ENCODE measurements at places on chromosomes 6 and 20.

- DNase-seq, result no peak
Measured at GRCh38 chr6:97405818-97406409, 122.9 kb upstream of the MMS22L start.

DNA sequence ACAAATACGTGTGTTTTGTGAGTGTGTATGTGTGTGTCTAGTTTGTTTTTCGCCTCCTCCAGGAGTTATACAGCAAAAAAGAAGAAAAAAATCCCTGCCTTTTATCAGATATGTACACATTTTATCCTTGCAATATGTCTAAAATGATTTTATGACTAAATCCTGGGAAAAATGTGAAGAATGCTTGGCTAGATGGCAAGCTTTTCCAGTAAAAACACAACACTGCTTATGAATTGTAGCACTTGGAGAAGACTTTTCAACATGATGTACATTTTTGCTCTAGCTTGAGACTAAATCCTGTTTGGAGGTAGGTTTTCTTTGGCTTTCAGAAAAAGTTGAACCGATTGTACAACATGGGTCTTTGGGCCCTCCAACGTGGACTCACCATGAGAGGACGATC lies 160.2 kb downstream of the GMPR start:
- no peak for DNase-seq

DNA sequence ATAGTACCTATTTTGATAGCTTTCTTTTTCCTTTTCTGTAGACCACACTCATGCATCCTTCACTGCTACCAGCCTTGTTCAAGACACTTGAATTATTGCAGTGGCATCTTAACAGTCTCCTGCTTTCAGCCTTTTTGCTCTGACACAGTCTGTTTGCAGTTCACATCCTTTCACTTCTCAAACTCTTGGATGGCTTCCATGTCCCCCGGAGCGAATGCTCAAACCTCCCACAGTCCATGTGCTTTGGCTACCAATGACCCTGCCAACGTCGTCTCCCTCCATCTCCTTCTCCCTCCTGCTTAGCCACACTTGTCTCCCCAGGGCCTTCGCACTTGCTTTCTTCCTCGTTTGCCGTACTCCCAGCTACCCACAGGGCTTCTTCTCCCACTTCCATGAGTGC lies 270.0 kb upstream of the ZFP64 start:
- DNase-seq, result no peak

- DNase-seq, result no peak
Measured at GRCh38 chr20:38932457-38933120, 6.4 kb downstream of the FAM83D start.

- DNase-seq, result no peak
Measured at GRCh38 chr6:106648651-106649308, 19.4 kb downstream of the QRSL1 start.

- no peak for DNase-seq
Measured at GRCh38 chr6:146739696-146740095, 140.9 kb downstream of the ADGB start.

DNA sequence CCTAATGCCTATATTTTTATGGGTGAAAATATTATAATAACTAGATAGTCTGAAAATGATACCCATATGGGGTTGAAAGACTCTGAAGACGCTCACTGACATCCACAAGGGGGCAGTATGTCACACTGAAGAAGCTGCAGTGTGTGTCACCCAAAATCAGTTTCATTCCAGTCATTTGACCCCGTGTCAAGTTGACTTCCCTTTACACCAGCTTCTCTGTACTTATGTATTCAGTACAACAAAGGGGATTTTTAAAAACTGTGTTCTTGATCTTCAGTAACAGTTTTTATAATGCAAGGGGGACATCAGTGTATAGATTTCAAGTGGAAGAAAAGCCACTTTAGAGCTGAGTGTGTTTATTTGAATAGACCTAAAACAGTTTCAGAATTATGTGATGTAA lies 19.3 kb downstream of the FAXC start:
- no peak for DNase-seq

GRCh38 chr6:127833336-127833735 lies 67.5 kb downstream of the THEMIS start:
- DNase-seq, result no peak

GRCh38 chr6:79231666-79232065 lies 2.8 kb downstream of the HMGN3 start:
- no peak for DNase-seq

- no peak for DNase-seq
Measured at GRCh38 chr6:89361171-89361570, 8.6 kb upstream of the UBE2J1 start.

DNA sequence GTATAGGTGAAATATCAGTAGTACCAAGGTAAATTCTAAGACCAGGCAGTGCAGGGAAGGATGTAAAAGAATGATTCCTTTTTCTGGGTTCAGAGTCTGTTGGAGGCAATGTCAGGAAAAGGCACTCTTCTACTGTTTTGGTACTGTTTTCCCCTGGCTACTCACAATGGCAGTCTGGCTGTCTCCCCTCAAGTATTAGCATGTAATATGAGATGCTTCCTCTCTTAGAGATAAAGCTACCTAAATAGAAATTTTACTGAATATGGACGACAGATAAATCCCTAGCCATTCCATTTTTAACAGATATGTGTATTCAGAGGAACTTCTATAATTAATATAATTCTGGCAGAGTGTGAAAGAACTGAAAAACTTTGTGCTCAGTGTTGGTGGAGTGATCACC lies 3.5 kb downstream of the RNF8 start:
- no peak for DNase-seq

- DNase-seq, result no peak
Measured at GRCh38 chr20:2418388-2418787, 37.7 kb downstream of the TGM6 start.

- DNase-seq, result no peak
Measured at GRCh38 chr6:54621285-54621684, 225.3 kb upstream of the FAM83B start.

DNA sequence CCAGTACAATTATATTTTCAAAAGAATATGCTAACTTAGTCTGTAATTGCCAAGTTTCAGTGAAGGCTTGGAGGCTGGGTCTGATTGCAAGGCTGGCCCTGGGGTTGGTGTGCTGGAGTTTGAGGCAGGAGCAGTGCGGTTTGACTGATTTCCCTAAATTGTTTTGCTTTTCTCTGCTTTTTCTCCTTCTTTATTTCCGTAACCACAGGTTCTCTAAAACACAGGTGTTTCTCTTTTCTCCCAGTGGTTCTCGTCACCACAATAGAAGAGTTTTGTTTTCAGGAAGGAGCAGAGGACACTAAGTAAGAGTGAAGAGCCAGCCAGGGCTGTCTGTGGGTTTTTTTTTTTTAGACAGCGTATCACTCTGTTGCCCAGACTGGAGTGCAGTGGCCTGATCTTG lies 8.2 kb upstream of the SNX9 start:
- no peak for DNase-seq

DNA sequence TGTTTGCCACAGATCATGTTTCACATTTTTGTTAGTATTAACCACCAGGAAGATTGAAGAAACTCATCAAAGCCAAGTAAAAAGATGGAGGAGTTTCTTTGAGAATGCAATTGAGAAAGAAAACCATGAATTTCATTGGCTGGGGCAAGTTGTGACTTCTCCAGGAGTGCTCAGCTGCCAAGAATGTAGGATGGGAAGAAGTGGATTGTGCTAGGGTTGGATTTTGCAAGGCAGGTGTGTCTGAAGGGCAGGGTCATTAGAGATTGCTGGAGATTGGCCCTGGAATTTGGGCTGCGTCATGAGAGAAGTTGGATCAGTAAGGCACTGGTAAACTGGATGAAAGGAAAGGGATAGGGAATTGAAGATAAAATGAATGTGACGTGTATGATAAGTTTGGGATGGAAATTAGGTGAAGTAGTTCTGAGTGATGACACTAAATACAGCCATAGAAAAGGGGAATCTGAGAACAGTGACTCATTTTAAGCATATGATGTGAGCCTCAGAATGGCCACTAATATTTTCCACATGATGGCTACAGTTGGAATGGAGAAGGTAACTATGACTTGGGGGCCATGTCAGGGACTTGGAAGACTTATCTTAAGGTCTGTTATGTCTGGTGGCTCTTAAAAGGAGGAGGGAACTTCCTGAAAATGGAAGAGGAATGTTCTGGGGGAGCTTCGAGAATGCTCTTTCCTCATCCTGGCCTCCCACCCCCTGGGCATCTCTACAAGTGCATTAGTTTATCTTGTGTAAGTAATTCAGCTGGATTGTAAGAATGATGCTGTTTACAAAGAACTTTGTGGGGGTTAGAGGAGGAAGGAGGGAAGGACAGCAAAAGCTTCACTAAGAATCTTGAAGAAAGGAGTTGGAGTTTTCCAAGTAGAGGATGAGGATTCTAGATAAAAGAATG lies 27.8 kb upstream of the ERVFRD-1 start:
- no peak for DNase-seq

DNA sequence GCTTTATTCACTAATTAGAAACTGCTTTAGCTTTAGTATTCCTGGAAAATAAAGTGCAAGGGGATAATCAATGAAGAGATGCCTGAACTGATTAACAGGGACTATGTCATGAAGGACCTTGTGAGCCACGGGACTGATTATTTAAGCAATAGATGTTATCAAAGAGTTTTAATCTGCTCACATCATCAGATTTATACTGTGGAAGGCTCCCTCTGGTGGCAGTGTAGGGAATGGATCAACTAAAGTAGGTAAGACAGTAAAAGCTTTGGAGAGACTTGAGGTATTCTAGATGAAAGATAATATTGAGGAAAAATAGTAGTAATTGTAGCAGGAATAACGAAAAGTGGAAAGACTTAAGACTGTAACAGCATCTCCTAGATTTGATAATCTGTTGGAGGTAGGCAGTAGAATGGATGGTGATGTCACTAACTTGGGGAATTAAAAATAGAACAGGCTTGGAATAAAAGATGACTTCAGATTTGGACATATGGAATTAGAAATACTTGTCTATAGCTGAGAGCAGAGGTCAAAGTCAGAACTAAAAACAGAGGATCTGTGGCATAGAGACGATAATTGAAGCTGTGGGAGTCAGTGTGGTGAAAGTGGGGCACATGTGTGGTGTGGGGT lies 80.3 kb upstream of the HTR1E start:
- DNase-seq, result no peak

DNA sequence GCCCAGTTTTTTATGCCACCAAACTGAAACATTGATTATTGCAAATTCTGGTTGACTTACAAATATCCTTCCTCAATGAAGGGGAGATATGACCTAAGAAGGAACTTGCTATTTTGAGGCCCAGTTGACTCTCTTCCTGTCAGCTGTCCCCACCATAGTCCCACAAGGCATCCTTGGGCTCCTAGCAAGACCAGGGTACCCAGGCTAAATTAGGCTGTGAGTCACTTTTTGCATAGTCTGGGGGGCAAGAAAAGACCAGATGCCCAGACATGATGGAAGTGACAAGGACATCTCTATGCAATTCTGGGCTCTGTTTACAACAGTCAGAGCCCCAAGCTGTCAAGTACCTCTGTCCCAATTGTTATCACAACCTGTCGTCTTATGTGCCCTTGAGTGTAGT lies 31.8 kb upstream of the MAFB start:
- no peak for DNase-seq

GRCh38 chr6:73481969-73482368 lies 20.4 kb downstream of the MTO1 start:
- DNase-seq, result no peak

Data from ecto neural progenitor cell (in vitro differentiated cells).